ENCODE measurements at places on chromosomes 5 and 9.

GRCh38 chr5:35129276-35129675 is 81.5 kb upstream of the AGXT2 start:
- DNase-seq = no peak

GRCh38 chr5:8239646-8240045 is 370.7 kb downstream of the MTRR start:
- DNase-seq = no peak

DNA sequence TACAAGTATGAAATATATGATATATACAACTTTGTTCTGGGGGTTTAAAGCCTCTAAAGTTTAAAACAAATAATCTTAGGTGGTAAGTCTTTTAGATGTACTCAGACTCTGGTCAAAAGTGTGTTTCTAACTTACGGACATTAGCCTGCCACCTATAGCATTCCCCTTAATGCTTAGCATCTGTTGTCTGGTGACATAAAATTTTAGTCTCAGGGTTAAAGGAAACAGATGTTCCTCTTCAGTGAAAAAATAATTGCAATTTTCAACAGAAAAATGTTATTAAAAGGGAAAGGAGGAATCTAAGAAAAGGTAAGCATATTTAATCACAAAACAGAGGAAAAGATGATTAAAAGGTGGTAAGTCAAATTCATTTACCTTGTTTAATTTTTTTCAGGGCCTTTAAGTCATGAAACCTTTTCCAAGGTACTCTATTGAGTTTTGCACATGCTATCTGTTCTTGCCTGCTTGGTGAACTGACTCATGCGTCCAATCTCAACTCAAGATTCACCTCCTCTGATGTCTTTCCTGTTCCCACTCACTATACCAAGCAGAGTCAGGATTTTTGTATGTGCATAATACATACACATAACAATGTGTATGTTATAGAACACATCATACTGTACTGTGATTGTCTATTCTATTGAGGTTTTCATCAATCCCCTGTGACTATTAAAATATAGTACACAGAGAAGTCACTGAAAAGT is 7.9 kb downstream of the TMEM167A start:
- no peak for DNase-seq

DNA sequence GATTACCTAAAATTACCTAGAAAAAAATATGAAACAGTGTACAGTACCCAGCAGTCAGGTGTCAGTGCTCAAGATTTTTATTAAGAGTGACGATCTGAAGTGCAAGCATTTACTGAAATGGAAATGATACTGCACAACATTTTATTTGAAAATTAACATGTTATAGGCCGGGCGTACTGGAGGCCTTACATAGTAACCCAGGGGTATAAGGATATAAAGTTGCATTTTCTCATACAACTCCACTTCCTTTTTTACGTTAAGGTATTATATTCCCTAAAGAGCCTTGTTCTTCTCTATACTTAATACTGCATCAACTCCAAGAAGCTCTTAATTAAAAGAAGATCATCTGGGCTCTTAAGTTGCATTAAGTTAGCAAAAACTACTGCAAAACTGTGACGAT is 3.3 kb downstream of the MAT2B start:
- DNase-seq = no peak

- DNase-seq = no peak
Measured at GRCh38 chr5:141897425-141897824, 19.2 kb upstream of the PCDH1 start.

- DNase-seq = peak; percentile 88
Measured at GRCh38 chr9:111483439-111483857, 735 bp downstream of the ECPAS start.

DNA sequence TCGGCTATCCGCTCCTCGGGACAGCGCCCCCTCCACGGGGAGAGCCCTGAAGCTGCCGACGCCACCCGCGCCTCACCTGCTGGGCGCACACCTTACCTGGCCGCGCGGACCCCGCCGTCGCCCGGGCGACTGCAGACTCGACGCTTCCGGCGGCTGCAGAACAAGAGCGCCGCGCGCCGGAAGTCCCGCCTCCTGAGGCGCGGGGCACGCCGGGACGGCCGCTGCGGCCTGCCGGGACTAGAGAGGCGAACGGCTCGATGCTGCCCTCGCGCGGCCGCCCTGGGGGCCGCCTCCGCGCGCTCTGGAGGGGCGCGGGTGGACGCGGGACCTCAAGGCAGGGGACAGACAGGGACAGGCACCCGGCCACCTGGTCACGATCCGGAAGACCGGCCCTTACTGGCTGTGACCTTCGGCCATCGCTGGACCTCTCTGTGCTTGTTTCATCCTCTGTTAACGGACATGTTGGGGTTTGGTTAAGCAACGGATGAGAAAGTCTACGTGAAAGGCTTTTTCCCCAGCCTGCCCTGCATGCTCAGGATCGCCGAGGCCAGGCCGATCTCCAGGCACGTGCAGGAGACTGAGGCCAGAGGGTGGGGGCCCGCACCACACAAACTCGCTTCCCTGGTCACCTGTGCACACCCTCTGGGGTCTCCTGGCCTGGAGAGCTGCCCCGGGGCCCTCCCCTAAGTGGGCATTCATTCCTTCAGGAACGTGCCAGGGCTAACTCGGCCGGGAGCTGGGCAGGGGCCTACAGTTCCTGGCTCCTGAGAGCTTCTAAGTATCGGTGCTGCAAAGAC is at the start of gene SNAPC4:
SNAPC4 (minus strand) TSS at position 133 of the 797 bp plus-strand sequence. CDS start 1,742 bp downstream, outside the sequence.
- peak; percentile 99 for DNase-seq

- DNase-seq = no peak
Measured at GRCh38 chr5:14534773-14535172, 46.8 kb upstream of the OTULINL start.

GRCh38 chr5:100505984-100506670 is 29.0 kb upstream of the FAM174A start:
- no peak for DNase-seq

- DNase-seq = no peak
Measured at GRCh38 chr9:81609782-81610739, 79.3 kb downstream of the TLE1 start.

GRCh38 chr9:103407260-103407659 is 412.1 kb downstream of the CYLC2 start:
- no peak for DNase-seq

DNA sequence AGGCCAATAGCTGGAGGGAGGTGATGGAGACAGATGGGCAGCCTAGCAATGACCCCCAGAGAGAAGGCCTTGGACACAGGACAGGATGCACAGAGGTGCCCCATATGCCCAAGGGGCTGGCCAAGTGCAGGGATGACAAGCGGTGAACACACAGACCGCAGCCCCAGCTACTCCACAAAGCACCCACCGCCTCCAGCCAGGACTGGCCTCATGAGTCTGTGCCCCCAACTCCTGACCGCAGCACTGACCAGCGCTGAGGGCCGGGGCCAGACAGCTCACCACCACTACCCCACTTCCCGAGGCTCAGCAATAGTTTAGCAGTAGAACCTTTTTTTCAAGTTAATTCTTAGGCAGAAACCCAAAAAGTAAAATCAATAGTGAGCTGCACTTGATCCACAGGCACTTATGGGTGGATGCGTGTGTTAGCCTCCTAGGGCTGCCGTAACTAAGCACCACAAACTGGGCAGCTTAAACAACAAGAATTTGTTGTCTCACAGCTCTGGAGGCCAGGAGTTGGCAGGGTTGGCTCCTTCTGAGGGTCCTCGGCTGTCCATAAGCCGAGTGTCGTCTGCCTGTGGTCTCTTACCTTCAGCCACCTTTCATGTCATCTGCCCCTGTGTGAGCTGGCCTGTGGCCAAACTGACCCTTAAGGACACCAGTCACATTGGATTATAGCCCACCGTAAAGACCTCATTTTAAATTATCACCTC is 14.1 kb downstream of the ROR2 start:
- no peak for DNase-seq

DNA sequence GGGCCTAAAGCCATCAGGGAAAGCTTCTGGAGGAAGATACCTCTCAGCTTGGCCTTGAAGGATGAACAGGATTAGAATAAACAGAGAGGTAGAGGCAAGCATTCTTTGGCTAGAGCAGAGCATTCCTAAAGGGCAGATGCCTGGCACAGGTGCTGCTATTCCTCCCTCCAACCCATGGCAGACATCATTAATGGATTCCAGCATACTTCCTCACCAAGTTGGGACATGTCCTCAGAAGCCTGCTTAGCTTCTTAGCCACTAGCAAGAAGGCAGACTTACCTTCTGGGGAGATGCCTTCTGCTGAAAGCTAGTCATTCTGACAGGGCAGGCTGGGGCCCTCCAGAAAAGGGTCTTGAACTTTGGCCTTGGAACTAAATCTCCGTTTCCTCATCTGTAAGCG is 122.0 kb downstream of the RGS3 start:
- DNase-seq = no peak

DNA sequence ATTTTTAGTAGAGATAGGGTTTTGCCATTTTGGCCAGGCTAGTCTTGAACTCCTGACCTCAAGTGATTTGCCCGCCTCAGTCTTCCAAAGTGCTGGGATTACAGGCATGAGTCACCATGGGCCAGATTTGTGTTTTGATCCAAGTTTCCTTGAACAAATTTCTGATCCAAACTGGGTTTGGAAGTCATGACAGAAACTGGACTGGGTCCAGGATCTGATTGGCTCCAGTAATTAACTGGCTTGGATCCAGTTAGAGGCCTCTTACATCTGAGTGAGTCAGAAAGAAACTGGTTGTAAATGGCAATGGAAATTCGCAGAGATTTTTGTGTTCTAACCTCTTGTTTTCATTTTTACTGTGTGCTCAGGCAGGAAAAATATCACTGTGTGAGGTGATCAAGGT is 141.6 kb downstream of the SLC25A46 start:
- no peak for DNase-seq

GRCh38 chr5:80364892-80365291 is 43.0 kb upstream of the ZFYVE16 start:
- DNase-seq = no peak

DNA sequence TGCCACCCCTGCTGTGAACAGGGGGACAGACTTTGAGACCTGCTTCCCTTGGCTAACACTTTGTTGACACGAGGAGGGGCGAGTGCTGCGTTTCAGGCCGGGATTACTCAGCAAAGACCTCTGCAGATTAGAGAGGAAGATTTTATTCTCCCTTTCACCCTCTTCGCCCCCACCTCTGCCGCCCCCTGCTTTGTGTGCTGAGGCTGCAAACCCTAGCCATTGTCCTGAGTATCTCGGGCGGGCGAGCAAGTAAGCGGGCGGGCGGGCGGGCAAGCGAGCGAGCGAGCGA is 6.0 kb downstream of the ISL1 start:
- DNase-seq = no peak

DNA sequence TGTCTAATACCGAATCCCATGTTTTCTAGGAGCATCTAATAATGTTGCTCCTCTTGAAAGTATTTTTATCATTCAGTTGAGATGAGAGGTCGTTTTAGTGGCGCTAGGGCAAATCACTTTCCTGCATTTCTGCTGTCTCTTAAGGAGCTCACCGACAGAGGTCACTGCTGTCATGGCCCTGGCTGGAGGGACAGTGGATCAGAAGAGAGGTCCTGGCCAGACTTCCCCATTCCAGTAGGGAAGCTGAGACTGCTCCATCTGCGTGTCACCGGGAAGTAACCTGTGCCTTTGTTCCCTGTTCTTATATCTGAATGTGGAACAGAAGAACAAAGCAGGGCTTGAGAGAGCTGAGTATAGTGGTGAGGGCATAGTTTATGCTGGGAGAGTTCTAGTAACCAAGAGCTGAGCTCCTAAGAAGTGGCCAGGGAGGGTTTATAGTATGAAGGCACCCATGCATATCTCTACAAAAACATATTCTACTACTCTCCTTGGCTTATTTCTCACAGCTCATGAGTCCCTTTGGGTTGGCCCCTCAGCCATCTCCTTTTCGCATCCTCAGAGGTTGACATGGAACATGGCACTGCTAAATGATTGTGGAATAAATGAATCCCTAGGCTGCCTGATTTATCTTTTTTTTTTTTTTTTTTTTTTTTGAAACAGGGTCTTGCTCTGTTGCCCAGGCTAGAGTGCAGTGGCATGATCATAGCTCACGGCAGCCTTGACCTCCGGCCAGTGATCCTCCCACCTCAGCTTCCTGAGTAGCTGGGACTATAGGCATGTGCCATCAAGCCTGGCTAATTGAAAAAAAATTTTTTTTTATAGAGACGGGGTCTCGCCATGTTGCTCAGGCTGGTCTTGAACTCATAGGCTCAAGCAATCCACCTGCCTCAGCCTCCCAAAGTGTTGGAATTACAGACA is 27.2 kb downstream of the ATP6V0E1 start:
- DNase-seq = no peak

- DNase-seq = no peak
Measured at GRCh38 chr5:178483620-178484019, 106.6 kb downstream of the COL23A1 start.

DNA sequence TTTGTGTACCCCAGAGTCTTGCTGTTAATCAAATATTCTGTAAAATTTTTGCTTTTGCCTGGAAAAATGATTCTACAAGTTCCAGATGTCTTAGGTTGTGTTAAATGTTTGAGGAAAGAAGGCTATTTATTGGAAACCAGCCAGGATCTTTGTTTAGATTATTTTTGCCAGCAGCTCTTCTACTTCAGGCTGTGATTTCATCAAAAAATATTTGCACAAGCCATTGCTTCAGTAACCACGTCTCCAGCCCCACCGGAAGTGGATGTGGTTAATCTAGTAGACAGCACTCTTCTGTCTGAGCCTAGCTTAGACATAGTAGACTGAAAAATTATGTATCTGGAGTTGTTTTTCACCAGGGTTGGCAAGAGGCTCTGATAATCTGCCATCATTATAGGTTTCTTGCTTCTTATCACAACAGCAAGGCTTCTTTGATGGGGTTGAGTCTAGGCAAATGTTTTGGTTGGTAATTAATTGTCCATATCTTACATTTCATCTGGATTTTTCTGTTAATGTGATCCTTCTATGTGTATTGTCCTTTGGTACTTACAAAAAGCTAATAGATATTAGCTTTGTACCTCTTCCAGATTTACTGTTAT is 17.1 kb downstream of the KCTD16 start:
- peak; percentile 48 for DNase-seq

GRCh38 chr9:124747065-124747464 is 24.0 kb downstream of the NR6A1 start:
- DNase-seq = no peak

GRCh38 chr9:125579030-125579932 is 127.7 kb downstream of the MAPKAP1 start:
- DNase-seq = no peak

GRCh38 chr5:40386289-40386688 is 293.4 kb upstream of the PTGER4 start:
- peak; percentile 20 for DNase-seq

DNA sequence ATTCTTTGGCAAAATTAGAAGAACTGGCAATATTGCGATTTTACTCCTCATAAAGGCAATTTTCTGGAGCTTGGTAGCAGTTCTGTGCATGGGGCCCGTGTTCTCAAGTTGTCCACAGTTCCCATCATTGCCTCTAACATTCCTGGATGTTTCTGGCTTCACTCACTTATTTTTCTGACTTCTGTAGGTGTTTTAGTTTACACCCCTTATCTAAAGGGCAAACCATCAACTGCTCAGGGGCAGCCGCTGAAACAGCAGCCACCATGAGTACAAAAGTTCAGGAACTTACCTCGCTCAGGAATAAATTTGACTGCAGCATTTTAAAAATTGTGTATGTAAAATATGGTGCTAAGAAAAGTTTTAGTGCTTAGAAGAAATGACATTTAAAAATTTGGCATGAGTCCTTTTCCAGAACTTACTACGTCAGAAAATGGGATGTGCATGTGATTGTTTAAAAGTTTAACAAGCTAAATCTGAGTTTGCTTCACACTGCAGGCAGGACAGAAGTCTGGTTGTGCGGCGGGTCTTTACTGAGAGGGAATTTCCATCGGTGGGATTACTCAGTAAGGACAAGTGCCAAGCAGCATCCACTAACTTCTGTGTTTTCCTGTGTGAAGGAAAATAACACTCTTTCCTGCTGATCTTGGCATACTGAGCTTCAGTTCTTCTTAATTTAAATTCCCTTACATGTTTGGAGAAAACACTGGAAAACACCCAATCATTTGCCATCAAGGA is 261.7 kb downstream of the MAT2B start:
- DNase-seq = no peak

- no peak for DNase-seq
Measured at GRCh38 chr5:9034649-9035048, 511.2 kb downstream of the SEMA5A start.
